NCI-H2171 treated with DMSO at 0.1 percent for 48 hours (cell line): ENCODE measurements at places on chromosomes 16 and 17.

GRCh38 chr17:73586275-73586832 is 57.9 kb downstream of the SDK2 start:
- no peak for DNase-seq

DNA sequence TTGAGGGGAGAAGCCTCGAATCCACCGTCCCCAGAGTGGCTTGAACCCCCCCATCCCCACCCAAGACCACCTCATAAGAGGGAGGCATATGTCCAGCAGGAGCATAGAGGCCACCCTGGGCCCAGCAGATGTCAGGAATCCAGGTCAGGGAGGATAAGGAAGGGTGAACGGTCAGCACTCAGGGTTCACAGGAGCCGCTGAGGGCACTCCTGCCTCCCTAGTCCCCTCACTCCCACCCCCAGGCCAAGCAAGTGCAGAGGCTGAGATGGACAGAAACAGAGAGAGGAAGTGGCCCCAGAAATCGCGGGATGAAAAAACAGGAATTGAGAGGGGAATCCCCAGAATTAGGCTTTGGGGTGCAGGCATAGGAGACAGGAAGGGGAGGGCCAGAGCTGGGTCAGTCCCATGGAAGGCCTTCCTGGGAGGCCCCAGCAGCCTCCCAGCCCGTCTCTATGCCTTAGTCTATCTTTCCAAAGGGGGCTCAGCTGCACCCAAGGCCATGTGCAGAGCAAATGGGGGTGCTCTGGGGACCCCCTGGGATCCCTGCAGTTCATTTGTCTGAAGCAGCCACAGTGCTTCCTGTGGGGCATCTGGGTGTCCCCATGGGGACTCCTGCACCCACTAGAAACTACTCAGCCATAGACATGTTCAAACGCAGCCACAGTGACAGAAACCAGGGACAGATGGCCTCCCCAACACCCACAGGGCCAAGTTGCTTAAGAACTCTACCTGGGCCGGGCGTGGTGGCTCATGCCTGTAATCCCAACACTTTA is 1.7 kb downstream of the CMTM3 start:
- peak; percentile 65 for DNase-seq

DNA sequence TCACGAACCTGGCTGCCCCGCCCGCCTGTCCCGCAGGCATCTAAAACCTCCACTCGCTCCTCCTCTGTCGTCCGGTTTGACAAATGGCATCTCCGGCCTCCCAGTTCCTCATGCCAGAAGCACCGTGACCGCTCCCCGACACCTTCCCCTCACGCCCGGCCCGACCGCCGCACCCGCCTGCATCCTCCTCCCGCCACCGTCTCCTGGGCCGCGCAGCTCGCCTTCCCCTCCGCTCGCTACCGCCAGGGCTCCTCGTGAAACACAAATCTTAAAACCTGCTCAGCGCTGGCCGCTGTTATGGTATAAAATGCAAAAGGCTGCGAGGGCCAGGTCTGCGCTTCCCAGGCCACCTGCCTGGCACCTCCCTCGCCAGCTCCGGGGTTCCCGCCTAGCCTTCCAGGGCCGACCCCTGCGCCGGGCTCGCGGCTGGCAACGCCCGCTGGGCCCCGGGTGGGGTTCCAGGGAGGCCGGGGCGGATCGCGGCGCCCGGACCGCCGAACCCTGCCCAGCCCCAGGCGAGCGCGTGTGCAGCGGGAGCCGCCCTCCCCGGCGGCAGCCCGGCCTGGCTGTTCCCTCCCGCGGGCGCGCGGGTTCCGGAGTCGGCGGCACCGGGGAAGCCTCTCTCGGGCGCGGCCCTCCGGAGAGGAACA is 488 bp downstream of the SPSB3 start:
- no peak for DNase-seq

DNA sequence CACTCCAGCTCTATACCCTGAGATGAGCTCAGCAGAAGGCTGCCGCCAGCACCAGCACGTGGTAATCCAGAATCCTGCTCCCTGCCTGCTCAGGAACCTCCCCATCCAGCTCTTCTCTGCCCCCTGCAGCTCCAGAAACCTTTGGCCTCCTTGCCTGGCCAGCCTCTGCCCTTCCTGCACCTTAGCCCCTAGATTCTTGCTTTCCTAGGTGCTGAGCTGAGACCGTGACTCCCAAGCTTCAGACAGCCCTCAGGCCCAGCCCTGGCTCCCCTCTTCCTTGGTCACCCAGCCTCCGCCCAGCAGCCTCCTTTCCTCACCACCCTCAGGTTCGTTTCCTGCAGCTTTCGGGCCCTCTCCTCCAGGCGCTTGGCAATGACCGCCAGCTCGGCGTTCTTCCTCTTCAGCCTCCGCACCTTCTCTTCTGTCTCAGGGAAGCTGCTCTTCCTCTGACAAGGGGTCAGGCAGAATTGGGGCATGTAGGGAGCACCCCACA is 2.6 kb downstream of the TSPOAP1 start:
- DNase-seq, result no peak

DNA sequence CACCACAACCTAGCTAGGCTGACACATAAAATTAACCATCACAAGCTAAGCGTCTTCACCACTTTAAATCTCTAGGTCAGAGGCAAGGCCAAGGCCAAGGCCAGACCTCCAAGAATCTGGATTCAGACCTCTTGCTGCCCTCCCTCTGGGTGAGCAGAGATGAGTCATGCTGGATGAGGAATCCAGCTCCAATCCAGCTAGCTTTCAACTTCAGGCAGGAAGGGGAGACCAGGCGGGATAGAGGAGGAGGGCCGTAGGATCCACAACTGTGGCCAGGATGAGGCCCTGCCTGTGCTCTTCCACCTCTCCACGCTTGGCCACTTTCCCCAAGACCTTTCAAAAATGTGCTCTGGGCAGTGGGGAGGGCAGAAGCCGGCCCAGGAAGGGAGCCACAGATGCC is 14.7 kb downstream of the LRRC75A start:
- no peak for DNase-seq
